ENCODE measurements at places on chromosomes 4 and X.

GRCh38 chr4:1403177-1403583 lies 3.1 kb downstream of the NKX1-1 start:
- no peak for DNase-seq

DNA sequence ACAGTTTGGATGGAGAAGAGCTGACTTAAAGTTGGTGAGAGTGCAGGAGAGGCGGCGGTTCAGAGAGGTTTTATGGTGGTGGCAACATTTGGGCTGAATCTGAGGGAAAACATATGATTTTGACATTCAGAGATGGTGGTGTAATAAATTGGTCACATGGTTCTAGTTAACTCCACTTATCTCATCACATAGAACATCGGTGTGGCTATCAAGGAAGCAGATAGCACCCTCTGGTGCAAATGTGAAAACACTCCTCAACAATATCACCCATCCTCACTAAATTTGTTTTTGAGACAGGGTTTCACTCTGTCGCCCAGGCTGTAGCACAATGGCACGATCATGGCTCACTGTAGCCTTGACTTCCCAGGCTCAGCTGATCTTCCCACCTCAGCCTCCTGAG lies 28.8 kb downstream of the SUPT20HL2 start:
- no peak for DNase-seq

DNA sequence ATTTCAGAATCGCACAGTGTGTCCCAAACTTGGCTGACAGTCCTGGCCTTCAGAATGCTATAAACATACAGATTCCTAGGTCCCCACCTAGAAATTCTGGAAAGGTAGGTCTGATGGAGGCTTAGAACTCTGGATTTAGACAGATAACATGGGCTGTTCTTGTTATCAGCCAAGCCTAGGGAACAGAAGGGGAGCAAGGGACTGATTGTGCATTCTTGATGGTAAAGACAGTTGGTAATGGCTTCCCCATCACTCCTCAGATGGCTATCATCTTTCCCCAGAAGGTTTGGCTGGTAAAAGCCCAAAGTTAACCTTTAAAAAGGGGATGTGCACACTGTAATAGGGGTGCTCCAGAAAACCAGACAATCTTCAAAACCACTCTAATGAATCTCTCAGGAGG lies 35.7 kb downstream of the DIPK2B start:
- DNase-seq = no peak

DNA sequence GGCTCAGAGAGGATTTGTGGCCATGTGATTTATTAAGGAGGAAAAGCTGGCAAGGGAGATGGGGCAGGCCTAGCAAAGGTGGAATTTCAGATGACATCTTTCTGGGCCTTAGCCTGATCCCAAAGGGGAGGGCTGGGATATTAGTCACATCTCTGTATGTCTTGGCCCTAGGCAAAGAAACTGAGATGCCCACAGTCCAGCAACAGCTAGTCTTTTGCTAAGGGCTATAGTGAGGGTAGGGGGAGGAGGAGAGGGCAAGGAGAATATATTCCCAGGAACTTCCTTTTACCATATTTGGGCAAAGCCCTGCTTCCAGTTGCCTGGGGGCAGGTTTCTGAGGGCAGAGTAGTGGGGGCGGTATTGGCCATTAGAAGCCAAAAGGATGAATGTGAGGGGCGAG lies 209.8 kb upstream of the NR3C2 start:
- DNase-seq = no peak

GRCh38 chr4:136918772-136919171 lies 613.5 kb downstream of the PCDH18 start:
- DNase-seq = no peak

DNA sequence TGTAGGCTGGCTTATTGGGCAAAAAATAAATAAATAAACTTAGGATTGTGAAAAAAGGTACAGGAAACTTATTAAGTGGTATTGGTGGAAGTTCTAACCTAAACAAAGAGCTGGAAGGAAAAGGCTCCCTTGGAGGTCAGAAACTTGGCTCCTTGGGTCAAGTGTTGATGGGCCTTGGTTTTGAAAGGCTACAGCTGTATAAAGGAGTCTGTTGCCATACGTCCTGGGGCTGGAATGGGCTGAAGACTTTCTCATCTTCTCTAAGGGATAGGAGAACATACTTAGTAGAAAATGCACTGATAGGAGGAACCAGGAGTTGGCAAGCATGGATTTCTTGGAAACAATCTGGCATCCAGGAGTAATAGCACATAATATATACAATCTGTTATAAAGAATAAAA lies 56.6 kb downstream of the PDLIM5 start:
- DNase-seq = no peak

GRCh38 chrX:105190252-105190853 lies 30.1 kb downstream of the TEX13A start:
- no peak for DNase-seq

- DNase-seq = no peak
Observed at GRCh38 chrX:29872831-29873230, 342.5 kb upstream of the MAGEB2 start.

GRCh38 chr4:48623182-48623780 lies 133.2 kb downstream of the ZAR1 start:
- DNase-seq = no peak

- no peak for DNase-seq
Observed at GRCh38 chrX:151870602-151871001, 42.1 kb upstream of the MAGEA4 start.

DNA sequence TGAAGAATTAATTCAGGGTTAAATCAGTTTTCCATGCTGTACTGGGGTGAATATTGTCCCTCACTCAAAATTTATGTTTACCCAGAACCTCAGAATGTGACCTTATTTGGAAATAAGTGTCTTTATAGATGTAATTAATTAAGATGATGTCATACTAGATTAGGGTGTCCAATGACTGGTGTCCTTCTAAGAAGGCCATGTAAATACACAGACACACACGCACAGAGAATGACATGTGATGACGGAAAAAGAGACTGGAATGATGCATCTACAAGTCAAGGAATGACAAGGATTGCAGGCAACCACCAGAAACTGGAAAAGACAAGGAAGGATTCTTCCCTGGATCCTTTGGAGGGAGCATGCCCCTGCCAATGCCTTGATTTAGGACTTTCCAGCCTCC lies 84.6 kb upstream of the GPR34 start:
- no peak for DNase-seq

DNA sequence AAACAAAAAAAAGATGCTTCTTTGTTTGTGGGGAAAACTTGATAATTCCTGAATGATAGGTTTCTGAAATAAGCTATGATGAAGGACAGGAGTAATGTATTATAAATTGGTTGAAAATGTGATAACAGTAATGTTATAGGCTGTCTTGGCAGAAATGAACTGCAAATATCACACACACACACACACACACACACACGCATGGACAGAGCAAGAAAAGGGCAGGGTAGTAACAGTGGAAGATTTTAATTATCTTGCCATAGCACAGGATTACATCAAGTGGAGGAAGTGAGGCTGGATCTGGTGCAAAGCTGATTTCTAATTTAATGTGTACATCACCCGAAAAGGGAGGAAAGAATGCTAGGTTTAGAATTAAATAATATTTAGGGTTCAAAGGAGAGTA lies 97.5 kb upstream of the CXXC4 start:
- no peak for DNase-seq

DNA sequence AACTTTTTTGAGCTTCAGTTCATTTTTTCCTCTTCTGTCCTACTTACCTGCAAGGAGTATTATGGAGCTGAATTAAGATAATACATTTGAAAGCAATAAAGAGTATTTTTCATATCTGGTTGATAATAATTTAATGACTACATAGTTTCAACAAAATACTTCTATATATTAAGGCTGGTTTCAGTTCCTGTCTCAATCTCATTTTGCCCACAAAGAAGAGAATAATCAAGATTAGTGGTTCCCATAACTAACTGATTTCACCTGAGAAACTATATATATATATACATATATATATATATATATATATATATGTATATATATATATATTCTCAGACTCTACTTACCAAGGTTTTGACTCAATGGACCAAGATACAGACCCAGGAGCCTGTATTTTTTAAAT lies 87.7 kb upstream of the ATOH1 start:
- DNase-seq = no peak

- DNase-seq = no peak
Observed at GRCh38 chrX:133474574-133474973, 59.3 kb upstream of the GPC4 start.

- no peak for DNase-seq
Observed at GRCh38 chr4:56007154-56007553, 58.4 kb downstream of the CEP135 start.

DNA sequence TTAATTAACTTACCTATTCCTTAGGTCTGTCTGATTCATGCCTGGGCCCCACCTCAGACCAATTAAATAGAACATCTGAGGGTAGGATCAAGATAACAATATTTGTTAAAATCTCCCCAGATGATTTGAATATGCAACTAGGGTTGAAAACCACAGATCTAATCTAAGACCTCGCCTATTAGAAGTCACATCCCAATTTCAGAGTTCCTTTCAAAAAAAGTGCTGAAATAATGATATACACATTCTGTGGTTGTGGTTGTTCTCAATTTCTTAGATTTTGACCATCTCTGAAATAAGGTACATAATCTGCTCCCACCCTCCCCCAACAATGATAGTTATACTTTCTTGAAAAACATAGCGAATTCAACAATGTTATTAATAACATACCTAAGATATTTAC lies 27.7 kb downstream of the NIPAL1 start:
- no peak for DNase-seq

GRCh38 chr4:38088321-38088720 lies 128.1 kb downstream of the PTTG2 start:
- no peak for DNase-seq

GRCh38 chr4:8176547-8177399 lies 18.2 kb upstream of the ABLIM2 start:
- DNase-seq = no peak

DNA sequence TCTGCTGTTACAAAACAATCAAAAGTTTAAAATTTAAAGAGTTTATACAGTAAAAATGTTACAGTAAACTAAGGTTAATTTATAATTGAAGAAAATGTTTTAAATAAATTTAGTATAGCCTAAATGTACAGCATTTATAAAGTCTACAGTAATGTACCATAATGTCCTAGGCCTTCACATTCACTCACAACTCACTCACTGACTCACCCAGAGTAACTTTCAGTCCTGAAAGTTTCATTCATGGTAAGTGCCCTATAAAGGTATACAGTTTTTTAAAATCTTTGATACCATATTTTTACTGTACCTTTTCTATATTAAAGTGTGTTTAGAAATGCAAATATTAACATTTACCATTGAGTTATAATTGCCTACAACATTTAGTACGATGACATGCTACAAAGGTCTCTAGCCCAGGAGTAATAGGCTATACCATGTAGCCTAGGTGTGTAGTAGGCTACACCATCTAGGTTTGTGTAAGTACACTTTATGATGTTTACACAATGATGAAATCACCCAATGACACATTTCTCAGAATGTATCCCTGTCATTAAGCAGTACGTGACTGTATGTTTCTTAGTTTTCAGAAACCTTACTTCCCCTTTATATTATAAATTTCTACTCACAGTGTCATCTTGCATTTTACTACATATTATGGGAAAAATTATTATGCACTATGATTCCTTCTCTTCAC lies 320.8 kb downstream of the ADAM29 start:
- no peak for DNase-seq

GRCh38 chrX:11967986-11968869 lies 170.0 kb upstream of the FRMPD4 start:
- DNase-seq = no peak

GRCh38 chr4:159069922-159070321 lies 33.0 kb upstream of the RAPGEF2 start:
- DNase-seq = no peak

DNA sequence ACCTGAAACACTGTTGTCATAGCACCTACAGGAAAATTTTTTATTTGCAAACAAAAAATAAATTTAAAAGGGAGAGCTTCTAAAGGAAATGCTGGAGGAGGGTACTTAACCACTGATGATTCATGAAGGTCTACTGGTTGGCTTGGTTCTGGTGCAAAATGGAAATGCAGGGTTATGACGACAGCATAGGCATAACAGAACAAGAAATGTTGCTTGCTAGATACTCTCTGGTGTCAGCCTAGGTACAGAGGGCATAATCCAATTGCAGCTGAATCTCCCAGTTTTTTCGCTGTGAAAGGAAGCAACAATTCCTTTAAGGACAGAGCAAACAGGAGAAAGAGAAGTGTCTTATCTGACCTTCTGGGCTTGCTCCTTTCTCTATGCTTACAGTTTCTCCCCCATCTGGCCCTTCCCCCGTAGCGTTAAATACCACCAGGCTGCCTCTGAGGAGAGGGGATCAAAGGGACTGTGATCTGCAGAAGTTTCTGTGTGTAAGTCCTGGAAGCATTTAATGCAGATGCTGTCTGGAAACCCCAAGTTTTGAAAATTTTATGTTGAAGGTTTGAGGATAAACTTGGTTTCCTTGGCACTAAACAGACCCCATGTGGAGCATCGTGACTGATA lies 23.7 kb upstream of the CASK start:
- no peak for DNase-seq

DNA sequence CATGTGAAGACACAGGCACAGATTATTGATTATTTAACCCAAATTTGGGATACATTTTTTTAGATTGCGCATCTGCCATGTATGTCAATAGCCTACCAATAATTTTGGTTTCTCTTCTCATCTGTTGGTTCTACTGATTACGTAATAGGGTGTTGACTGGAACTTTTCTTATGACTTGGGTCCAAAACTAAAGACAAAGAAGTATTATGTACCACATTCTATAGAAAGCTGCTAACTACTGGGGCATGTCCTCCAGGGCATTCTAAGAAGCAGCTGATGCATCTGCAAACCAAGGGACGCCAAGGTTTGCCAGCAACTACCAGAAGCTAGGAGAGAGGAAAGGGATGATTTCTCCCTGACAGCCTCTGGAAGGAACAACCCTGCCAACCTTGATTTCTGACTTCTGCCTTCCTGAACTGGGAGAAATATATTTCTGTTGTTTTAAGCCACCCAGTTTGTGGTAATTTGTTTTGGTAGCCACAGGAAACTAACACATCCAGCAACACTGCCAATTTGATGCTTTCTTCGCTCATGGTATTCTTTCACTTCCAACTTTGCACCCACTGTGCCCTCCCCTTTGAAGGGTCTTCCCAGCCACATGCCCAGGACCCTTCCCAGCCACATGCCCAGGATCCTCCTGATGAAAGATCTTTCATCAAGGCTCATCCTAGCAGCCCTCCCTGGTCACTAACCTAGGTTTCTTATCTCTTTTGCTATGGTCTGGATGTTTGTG lies 15.9 kb upstream of the TLR1 start:
- no peak for DNase-seq

DNA sequence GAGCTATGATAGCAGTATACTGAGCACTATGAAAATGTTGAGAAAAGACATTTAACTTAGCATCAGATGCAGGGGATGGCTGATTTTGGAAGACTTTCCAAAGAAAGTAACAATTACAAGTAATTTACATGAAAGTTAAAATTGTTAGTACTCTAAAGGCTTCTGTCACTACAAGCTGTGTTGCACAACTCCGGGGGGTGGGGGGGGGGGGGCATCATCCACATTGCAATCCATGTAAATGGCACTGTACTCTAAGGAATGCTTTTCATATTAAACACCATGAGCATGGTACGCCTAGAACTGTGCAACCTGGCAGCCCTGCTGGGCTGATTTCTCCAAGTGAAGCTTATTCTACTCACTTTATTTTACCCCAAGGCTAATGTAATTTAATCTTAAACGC lies 363.4 kb downstream of the TMA16 start:
- no peak for DNase-seq

All from effector CD8-positive, alpha-beta T cell (primary cell).